Fibroblast of the aortic adventitia (primary cell): ENCODE measurements at places on chromosomes 1 and 21. TPM values are rescaled to one million over a fixed set of nuclear protein-coding genes. Genes with fewer than 3 reads are reported as not detected.

- no peak for DNase-seq
Measured at GRCh38 chr1:229139331-229140118, 131.4 kb upstream of the RAB4A start.

The PPP1R8 gene
- 23.0 and 35.2 TPM in 2 replicates for total RNA-seq

The ZBTB40 gene
- 8.6 and 10.0 TPM in 2 replicates for total RNA-seq

- DNase-seq, result peak; percentile 87
Measured at GRCh38 chr1:53511933-53512806, 53.0 kb downstream of the DMRTB1 start.

DNA sequence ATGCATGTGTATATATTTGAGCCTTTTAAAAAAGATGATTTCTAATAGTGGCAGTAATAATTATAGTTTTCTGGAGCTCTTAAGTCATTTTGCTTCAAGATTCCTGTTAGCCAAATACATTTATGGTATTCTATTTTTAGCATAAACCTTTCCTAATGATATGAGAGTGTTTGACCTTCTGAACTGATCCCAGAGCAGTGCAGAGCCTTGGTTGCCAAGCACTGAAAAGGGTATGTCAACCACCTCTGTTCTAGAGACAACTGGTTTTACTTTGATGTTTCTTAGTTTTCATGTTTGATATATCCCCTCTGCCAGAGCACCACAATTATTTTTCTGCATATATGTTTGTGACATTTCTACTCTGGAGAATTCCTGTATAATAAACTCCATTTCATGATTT, 15.1 kb upstream of the KCNA3 start:
- no peak for DNase-seq

GRCh38 chr1:164361927-164362326, 197.1 kb upstream of the PBX1 start:
- DNase-seq, result no peak

DNA sequence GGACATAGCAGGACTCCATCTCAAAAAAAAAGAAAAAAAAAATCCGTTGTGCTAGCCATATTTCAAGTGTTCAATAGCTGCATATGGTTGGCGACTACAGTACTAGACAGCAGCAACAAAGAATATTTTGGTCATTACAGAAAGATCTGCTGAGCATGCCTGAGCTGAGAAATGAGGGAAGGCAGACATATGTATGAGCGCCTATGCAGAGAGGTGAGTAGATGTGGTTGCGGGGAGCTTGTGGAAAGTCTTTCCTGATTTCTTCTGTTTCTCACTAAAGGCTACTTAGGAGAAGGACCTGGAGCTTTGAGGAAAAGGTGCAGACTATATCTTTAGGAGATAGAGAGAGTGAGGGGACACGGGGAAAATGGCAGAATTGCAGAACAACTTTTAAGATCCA, 21.0 kb upstream of the APP start:
- no peak for DNase-seq

The ROR1 gene
- total RNA-seq, result 18.8 and 31.7 TPM in 2 replicates

DNA sequence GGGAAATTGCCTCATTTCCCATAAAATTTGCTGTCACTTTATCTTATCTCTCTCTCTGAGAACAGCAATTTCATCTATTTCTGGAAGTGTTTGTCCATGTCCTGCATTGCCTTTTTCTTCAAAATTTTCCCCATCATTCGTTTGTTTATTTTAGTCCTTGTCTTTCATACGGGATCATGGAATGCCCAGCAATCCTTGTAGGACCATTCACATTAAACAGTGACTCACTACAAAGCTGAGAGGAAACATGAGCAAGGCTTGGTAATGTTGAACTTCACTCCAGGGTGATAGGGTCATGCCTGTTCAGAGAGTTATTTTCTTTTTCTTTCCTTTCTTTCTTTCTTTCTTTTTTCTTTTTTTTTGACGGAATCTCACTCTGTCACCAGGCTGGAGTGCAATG, 32.2 kb upstream of the HNRNPU start:
- peak; percentile 81 for DNase-seq

The SLAMF6 gene
- not detected in 2 replicates for total RNA-seq

The CFAP141 gene
- not detected in 2 replicates for total RNA-seq

GRCh38 chr1:194710671-194711070, 1524.3 kb upstream of the B3GALT2 start:
- no peak for DNase-seq

GRCh38 chr1:52423771-52424170, 19.4 kb downstream of the PRPF38A start:
- no peak for DNase-seq

The ADPRS gene
- 21.1 and 25.5 TPM in 2 replicates for total RNA-seq

The THEMIS2 gene
- 1.2 and 2.0 TPM in 2 replicates for total RNA-seq

GRCh38 chr1:26856181-26856580, 6.8 kb upstream of the SFN start:
- no peak for DNase-seq

DNA sequence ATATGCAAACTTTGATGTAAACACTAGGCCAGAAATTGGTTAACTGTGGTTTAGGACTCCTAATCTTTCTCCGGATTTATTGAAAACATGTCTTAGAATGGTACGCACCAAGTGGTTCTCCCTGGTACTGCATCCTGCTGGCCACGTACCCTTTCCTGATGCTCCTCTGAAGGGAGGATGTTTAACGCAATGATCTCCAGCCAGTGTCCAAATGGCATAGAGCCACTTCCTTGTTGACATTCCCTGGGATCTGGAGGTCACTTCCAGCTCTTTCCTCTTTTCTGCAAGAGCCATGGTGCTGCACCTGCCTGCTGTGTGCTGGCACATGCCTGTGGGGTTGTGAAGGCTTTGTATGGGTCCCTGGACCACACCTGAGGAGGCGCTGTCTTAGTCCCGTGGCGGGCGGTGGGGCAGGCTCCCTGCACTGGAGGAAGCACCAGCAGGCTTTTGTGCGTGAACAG, 53.9 kb downstream of the GALNT2 start:
- DNase-seq, result no peak

GRCh38 chr1:26119892-26120608, 8.4 kb downstream of the PDIK1L start:
- DNase-seq, result no peak

The UMODL1 gene
- total RNA-seq, result not detected in 2 replicates

The KHDC4 gene
- total RNA-seq, result 11.3 and 31.0 TPM in 2 replicates

The EPHA8 gene
- not detected in 2 replicates for total RNA-seq

The HSPA13 gene
- total RNA-seq, result 21.0 and 78.3 TPM in 2 replicates

DNA sequence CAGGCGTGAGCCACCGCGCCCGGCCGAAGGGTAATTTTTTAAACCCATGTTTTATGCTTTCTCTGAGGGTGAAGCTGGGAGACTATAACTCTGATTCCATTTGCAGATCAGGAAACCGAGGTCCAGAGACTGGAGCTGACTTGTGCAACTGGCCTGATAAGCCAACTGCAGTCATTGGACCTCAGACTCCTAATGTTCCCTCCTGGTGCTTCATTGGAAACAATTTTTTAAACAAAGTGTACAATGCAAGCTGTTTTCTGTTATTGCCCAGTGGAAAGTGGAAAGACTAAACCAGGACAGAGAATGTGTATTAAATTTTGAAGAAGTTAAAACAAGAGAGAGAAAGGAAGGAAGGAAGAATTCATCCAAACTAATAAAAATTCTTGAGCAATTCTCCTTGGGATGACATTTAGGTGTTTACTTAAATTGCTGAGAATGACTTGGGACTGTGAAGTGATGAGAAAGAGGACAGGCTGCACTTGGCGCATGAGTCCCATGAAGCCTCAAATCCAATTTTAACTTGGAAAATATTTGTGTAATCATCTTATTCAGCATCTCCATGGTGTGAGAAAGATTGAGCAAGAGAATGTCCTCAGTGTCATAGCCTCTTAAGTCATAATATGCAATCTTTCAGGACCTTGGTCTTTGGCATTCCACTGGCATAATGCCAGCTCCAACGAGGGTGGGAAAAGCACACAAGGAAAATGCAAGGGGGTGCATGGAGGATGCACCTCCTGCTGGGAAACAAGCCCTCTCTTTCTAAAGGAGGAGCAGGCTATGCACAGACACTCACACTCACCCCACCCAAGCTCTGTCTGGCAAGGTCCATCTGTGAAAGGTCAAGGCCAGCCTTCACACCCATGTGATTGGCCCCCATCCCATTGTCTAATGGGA, 342.0 kb downstream of the SIPA1L2 start:
- peak; percentile 7 for DNase-seq

- DNase-seq, result no peak
Measured at GRCh38 chr1:236701782-236702181, 15.5 kb downstream of the ACTN2 start.

The TAS1R1 gene
- not detected in 2 replicates for total RNA-seq

DNA sequence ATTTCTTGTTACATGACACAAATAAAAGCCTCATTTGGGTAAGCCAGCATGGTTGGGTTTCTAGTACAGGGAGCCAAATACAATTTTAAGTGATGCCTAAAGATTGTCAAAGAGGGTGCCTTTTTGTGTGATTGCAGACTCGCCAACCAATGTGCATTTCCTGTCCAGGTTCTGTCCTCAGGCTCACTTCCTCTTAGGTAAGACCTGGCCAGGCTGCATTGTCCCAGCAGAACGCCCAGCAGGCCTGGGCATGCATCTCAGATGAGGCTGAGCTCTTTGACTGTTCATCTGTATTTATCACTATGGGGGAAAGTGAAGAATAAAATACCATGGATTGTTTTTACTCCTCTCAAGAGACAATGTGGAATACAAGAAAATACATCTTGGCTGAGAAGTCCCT, 49.7 kb downstream of the KCNC4 start:
- DNase-seq, result no peak

DNA sequence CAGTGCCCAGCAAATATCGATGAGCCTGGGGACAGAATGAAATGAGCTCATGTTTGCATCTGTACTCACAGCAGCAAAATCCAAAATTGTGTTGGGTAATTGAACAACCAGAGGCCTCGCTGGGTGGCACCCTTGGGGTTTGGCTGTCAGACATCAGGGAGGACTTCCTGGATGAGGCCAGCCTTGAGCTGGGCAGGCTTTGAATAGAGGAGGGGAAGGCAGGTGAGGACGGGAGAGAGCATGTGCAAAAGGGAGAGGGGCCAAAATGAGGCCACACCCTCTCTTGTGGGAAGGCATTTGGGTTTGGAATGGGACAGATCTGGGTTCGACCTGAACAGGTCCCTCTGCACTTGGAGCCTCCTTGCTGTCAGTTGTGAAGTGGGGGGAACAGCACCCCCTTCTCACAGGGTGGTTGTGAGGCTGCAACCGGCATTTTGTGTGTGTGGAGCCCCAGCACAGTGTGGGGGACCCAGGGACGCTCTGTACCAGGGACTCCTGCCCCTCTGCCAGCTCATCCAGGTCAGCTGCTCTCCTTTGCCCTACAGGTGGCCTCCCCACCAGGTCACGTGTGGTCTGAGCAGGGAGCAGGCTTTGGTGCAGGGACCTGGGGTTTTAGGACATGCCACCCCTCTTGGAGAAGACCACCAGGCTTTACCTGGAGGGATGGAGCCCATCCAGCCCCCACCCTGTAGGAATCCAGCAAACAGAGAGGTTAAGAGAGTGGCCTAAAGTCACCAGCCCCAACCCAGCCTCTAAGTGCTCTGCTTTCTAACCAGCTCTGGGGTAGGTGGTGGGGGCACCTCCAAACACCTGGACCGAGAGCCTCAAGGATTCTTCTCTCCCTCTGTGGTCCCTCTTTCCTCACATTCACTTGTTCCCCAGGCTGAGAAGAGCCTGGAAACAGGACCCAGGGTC, 521.8 kb downstream of the PTPRU start:
- no peak for DNase-seq

DNA sequence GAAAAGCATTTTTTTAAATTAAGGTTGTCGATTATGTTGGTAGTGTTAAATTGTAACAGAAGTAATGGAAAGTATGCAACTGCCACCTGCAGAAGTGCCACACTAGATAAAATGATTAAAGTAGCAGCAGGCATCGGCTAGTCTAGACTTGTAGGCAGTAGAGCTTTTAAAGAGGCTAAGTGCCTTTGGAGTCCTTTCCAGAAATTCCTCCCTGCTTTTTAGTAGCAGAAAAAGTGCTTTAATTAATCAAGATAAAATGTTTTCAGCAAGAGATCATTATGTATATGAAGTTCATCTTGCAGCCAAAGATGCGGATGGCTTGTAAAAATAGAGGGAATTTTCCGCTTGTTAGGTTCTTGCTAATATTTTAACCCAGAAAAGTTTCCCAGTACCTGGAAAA, 87.1 kb upstream of the LRRC8D start:
- no peak for DNase-seq

DNA sequence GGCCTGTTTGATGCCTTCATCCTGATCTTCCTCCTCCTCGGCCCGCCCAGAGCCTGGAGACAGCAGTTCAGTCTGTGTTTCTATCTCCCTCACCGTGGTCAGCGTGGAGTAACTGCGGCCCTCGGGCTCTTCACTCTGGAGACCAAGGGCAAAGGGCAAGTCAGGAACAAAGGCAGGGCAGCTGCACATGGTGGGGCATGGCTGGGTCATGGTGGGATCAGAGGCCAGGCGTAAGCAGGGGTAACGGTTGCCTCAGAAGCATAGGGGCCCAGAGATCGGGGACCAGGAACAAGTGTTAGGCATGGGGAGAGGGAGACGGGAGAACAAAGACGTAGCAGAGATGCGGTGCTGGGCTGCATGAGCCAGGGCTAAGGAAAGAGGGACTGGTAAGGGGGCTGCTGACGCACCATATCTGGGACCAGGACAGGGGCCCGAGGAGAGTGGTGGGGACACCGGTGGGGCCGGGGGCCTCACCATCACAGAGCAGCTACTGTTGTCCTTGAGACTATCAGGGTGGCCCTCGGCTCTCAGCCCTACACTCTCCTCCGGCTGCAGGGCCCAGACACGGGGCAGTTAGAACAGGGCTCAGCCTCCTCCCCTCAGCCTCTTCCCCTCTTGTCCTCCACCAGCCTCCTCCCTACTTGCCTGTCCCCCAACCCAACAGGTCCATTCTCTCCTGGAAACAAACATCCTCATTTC, 3.2 kb upstream of the ARHGAP30 start:
- no peak for DNase-seq

The PANK4 gene
- total RNA-seq, result 22.8 and 23.4 TPM in 2 replicates
